ENCODE measurements at places on chromosomes 5 and 9.
A peak's percentile ranks its signal among the peaks of the same experiment; 100 is the strongest.

- DNase-seq, result no peak
Observed at GRCh38 chr5:65907135-65907534, 19.2 kb upstream of the ERBIN start.

DNA sequence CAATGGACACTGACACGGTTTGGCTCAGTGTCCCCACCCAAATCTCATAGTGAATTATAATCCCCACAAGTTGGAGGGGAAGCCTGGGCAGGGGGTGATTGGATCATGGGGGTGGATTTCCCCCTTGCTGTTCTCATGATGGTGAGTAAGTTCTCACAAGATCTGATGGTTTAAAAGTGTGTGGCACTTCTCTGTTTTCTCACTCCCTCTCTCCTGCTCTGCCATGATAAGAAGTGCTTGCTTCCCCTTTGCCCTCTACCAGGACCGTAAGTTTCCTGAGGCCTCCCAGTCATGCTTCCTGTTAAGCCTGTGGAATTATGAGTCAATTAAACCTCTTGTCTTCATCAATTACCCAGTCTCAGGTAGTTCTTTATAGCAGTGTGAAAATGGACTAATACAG lies 115.8 kb upstream of the KIF2A start:
- no peak for DNase-seq

GRCh38 chr9:129202613-129203555 lies 24.8 kb upstream of the IER5L start:
- peak; percentile 70 for DNase-seq

DNA sequence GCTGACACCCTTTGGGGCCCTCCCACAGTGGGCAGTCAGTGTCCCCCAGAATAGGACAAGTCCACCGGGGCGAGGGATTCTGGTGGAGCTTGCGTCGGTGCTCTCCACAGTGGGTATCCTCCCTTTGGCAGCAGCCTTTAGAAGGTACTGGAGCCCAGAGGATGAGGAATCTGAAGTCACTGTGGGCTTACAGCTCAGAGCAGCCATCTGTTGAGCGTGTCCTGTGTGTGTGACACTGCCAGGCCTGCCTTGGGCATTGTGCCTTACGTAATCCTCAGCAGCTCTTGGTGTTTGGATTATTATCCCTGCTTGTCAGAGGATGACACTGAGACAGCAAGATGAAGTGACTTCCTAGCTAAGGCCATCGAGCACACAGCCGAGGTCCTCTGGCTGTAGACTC lies 12.6 kb downstream of the URM1 start:
- no peak for DNase-seq

- DNase-seq, result no peak
Observed at GRCh38 chr5:60365001-60365400, 335.0 kb downstream of the DEPDC1B start.

GRCh38 chr5:142680605-142681259 lies 5.2 kb downstream of the FGF1 start:
- no peak for DNase-seq

GRCh38 chr9:23441275-23441674 lies 384.8 kb downstream of the ELAVL2 start:
- no peak for DNase-seq

- no peak for DNase-seq
Observed at GRCh38 chr5:107476783-107477182, 194.0 kb downstream of the EFNA5 start.

DNA sequence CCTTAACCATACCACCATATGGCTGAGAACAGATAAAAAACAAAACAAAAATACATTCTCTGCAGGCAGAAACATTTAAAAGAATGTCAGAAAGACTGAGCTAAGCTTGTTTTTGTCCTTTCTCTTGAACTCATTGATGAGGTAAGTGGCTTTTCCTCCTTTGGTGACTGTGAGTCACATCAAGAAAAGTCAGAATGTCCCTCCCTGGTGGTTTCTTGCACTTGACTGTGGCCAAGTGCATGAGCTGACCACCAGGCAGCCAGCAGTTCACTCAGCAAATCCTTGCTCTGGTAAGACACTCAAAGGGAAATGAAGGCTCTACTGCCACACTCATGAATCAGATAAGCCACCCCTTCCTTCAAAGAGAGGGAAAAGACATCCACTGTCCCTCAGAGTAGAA lies 970.9 kb downstream of the TAF11L14 start:
- DNase-seq, result no peak

DNA sequence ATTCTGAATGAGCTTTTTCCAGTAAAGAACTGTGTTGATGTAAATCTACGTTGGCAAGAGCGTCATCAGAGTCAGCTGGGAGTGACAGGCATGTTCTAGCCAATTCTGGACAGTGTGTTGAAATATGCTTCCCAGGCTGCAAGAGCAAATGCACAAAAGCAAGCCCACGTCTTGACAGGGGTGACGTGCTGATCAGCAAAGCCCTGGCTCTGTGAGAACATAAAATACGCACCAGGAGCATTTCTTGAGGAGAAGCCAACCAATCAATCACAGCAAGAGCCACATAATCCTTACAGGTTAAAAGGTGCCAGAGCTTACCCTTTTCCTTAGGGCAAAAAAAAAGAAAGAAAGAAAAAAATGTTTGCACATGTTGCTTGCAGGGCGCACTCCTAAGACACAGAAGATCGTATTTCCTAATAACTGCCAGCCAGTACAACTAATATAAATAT lies 148.1 kb downstream of the PDE4D start:
- no peak for DNase-seq

DNA sequence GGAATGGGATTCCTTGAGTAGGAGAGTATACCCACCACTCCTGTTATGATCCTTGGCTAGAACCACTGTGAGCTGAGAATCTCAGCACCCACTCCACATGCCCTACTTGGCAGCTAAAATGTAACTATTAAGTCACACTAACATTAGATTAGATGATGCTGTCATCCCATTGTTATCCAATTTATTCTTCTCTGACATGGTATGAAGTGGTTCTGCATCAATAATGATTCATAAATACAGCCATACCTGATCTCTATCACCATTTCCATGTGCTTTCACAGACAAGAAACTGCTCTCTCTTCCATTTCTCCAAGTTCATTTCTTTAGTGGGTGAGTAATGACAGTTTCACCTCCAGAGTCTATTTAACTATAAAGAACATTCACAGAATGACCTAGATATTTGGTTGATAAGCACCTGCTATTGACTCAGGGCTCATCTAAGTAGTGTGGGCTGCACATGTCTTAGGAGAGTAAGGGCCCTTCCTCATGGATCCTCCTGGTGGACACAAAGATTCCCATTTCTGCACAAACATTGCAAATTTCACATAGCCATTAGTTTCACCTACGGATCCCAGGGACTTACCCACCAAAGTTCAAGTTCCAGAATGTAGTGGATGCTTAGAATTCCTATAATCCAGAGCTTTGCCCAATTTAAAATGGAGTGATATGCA lies 187.9 kb downstream of the EBF1 start:
- no peak for DNase-seq

- DNase-seq, result no peak
Observed at GRCh38 chr5:151178777-151179488, 21.4 kb upstream of the ANXA6 start.

GRCh38 chr9:76027416-76027815 lies 136.9 kb downstream of the PCSK5 start:
- DNase-seq, result no peak

GRCh38 chr5:141973871-141974595 lies 5.1 kb downstream of the RNF14 start:
- no peak for DNase-seq

GRCh38 chr5:10525124-10525495 lies 38.8 kb upstream of the ANKRD33B start:
- no peak for DNase-seq

- DNase-seq, result no peak
Observed at GRCh38 chr9:81604306-81605169, 84.8 kb downstream of the TLE1 start.

DNA sequence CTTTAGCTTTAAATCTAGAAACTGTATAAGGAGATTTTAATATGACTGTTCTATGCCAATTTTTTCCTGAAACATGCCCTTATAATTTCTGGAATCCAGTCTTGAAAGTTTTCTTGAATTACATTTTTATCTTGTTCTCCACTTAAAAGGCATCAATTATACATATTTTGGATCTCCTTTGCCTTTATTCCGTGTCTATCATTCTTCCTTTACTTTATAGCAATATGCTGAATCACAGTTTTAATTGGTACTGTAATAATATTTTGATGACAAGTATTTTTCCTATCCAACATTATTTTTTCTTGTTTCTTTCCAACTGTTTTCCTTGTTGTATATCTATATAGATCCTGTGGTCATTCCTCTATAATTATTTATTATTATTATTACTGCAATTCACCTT lies 361.2 kb downstream of the PIK3R1 start:
- no peak for DNase-seq

DNA sequence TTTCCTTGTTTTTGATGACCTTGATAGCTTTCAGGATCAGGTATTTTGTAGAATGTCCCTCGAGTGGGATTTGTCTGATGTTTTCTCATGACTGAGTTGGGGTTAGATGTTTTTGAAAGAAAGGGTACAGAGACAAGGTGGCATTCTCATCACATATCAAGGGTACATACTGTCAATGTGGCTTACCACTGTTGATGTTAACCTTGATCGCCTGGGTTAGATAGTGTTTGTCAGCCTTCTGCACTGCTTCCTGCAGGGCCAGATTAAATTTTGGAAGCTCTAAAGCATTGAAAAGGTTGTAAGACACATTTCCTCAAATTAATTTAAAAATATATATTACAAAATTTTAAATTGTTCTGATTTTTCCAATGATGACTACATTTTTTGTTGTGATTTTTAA lies 287.4 kb upstream of the ACTBL2 start:
- DNase-seq, result no peak

DNA sequence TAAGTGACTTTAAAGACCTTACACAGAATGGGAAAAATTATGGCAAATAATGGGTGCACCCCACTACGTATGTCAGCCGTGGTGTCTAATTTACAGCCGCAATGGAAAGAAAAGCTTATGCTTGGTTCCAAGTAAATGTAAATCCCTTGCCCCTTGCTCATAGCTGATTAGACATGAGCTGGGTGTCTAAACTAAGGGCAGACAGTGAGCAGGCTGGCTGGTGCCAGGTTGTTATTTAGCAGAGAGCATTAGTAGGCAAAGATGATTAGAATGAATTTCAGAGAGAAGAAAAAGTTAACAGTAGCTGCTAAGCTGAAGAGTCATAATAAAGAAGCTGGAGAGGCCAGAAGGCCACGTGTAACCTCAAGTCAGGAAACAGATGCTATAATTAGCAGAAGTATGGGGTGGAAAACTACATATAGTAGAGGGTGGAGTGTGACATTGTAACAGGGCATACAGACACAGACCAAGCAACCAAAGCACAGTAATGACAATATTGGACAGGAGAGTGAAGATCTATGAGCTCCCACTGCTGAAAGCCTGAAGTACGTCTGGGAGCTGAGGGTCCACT lies 257.7 kb downstream of the MCTP1 start:
- DNase-seq, result no peak

DNA sequence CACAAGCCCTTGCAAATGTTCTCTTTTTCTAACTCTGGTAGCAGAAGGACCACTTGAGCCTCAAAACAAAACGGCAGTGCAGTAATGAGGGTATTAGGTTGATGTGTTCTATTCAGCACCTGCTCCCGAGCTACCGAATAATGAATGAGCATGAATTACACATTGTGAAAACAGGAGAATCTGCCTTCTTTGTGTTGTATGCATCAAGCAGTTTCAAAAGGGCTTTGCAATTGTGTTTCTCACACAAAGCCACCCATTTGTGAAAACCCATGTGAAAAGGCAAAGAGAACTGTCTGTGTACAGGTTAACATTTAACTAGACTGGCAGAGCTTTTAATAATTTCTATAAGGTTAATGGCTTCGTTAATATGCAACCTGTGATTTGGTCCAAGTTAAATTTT lies 97.8 kb downstream of the STK32A start:
- DNase-seq, result no peak

DNA sequence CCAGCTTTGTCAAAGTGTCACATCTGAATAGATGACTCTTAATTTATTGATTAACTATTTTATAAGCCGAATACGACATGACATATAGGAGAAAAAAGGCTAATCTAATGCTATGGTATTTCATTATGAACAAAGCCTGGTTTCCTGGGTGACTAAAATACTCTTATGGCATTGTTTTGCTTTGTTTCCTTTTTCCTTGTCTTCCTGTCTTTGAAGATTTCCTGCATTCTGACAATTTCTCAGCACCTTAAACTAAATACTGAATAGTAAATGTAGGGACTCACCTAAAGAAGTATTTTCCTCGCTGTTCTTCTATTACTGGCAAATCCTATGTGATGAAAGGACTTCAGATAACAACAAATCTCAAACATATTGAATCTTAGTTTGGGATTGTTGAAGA lies 1284.5 kb downstream of the EFNA5 start:
- DNase-seq, result no peak

DNA sequence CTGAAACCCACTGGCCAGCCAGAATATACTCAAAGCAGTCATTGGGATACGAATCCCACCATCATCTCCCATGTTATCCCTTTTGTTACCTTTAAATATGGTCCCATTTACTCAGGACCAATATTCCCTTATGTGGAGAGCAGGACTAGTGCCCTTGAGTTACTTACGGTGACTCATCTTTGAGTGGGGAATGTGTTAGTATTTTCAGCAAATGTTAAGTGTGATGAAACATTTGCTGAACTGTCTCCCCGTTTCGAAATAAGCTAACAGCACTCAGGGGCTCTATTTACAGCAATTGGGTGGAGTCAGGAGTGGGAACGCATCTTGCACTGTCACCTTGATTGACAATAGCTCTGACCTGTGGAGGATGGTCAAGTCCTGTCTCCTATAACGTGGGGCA lies 67.4 kb downstream of the CTSL start:
- DNase-seq, result no peak

GRCh38 chr9:79809316-79809876 lies 237.6 kb downstream of the TLE4 start:
- no peak for DNase-seq

DNA sequence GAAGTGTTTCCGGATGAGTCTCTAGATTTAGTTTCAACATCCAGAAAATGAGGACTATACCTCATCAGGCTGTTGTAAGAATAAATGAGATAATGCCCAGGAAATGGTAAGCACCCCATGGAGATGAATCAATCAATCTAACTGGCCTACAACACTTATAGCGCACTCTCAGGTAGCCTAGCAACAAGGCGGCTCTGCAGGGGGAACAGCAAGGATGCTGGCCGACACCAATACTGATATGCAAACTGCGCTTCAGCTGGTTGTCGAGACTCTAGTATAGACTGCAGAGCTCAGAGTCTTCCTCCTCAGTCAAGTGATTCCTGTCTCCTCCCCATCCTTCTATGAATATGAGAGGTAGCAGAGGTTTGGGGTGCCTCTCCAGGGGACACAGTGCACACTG lies 218.8 kb upstream of the WWC1 start:
- DNase-seq, result no peak

- no peak for DNase-seq
Observed at GRCh38 chr5:150672237-150672883, 11.3 kb downstream of the MYOZ3 start.

DNA sequence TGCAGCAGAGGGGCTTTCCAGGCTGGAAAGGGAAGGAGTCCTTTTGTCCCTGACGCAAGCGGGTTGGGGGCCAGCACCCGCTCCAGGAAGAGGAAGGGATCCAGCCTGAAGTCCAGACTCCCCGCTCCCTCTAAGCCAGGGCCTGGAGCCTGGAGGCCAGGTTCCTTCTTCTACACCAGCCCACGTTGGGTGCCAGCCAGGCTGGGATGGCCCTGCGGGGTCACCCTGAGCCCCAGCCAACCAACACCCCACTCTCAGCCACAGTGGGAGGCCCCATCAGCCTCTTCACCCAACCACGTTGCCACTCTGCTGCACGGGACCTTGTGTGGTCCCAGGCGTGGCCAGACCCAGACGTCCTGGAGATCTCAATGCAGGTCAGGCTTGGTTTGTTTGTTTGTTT lies 970 bp upstream of the FUT7 start:
- no peak for DNase-seq
